ENCODE measurements at places on chromosomes 16 and 17.
A peak's percentile ranks its signal among the peaks of the same experiment; 100 is the strongest.

DNA sequence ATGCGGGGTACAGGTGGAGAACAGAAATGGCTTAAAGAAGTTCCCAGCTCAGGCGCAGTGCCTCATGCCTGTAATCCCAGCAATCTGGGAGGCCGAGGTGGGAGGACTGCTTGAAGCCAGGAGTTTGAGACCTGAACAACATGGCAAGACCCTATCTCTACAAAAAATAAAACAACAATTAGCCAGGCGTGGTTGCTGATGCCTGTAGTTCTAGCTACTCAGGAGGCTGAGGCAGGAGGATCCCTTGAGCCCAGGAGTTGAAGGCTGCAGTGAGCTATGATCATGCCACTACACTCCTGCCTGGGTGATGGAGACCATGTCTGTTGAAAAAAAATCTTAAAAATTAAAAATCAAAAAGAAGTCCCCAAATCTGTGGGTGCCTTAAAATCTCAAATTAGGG is 228.3 kb upstream of the WSB1 start:
- no peak for DNase-seq

DNA sequence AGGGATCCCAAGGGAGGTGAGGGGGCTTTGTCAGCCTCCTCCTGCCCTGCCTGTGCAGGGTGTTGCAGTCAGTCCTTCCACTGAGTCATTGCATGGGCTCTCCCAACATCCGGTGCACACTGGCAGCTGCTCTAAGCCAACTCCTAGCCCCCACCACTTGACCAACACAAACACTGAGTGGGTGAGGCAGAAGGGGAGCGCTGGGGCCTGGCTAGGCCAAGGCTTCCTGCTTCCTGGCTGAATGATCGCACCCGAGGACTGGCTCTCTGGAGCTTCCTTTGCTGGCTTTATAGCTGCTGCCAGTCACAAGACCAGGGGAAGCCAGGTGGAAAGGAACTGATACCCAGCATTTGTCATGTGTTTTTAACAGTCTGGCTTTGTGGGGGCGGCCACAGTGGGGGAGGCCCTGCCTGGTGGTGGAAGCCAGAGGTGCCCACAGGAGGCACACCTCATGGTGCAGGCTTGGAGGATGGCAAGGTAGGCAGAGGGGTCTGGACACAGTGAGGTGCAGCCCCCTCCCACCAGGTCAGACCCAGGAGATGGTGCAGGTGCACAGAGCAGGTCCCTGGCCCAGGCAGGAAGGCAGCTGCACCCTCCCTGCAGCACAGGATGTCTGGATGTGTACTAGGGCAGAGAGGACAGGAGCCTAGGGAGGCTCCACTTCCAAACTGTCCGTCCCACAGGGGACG is 6.8 kb downstream of the MPG start:
- DNase-seq: peak; percentile 84

- DNase-seq: no peak
Measured at GRCh38 chr17:8857919-8858318, 9.6 kb downstream of the PIK3R6 start.

DNA sequence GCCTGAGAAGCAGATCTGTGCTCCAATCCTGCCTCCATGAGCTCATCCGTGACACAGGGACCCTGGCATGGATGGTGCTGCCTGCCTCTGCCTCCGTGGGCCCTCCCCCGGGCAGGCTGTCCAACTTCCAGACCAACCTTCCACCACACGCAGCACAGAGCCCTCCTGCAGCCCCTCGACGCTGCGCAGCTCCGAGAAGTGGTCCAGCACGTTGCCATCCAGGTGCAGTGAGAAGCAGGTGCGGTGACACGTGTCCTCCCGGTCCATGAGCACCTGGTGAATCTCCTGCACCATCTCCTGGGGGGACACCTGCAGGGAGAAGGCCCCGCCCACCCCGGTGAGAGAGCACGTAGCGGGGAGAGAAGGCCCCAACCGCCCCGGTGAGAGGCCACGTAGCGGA is 8.4 kb downstream of the CLUH start:
- DNase-seq: no peak

DNA sequence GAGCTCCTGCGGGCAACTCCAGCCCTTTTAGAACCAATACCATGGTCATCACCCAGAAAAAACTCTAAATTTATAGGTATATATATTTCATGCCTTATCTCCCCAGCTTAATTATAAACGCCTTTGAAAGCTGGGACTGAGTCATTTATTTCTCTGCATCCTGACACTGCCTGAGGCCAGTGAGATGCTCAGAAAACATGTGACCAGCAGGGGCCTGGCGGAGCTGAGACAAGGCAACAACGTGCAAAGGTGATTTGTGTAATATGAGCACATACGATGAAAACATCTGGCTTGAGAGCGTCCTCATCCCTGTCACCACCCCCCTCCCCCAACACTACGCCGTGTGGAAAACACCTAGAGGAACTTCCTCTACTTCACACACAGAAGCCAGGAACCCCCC is 22.7 kb downstream of the NXN start:
- DNase-seq: no peak

GRCh38 chr16:85698935-85699558 is 10.3 kb upstream of the GINS2 start:
- no peak for DNase-seq

- DNase-seq: no peak
Measured at GRCh38 chr16:82452004-82452756, 174.6 kb upstream of the CDH13 start.

DNA sequence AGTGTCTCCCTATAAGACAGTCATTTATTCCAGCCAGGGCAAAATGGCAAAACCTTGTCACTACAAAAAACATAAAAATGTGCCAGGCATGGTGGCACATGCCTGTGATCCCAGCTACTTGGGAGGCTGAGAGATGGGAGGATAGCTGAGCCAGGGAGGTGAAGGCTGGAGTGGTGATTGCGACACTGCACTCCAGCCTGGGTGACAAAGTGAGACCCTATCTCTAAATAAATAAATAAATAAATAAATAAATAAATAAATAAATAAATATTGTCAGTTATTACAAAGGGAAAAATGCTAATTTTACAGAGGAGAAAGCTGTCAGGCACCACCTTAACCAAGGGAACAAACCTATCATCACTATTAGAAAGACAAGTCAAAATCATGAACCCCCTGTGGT is 75.5 kb downstream of the STH start:
- DNase-seq: no peak

DNA sequence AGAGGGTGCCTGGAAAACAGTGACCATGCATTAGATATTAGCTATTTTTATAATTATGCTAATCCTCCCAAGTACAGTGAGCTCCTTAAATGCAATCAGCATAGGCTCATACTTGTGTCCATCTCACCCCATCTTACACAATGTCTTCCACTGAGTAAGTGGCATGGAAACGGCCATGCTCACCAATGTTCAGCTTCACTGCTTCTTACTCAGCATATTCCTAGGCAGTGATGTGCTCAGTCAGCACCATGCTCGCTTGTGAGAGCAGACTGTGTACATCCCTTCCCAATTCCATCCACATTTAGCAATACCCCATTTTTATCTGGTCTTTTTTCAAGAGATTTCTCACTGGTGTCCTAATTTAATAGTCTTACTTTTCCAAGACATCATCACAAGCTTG is 454.8 kb upstream of the SOX9 start:
- no peak for DNase-seq

GRCh38 chr17:11340803-11341202 is 99.8 kb downstream of the SHISA6 start:
- no peak for DNase-seq

- no peak for DNase-seq
Measured at GRCh38 chr17:2068031-2068518, 13.2 kb downstream of the HIC1 start.

DNA sequence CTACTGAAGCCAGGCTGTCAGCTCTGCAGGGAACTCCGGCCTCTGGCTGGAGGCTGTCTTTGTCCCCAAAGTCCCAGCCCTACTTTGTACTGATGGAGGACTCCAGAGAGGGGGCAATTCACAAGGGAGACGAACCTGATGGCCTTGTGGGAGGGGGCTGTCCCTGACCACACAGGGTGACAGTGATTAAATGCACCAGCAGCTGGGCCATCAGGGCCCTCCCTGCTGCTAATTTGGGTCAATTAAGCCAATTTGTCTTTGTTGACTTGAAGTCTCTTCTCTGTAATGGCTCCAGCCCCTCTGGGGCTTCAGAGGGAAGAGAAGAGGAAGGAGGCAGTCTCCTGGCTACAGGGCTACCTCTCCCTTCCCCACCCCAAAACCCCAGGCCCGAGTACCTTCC is 22.0 kb downstream of the TMEM132E start:
- no peak for DNase-seq

DNA sequence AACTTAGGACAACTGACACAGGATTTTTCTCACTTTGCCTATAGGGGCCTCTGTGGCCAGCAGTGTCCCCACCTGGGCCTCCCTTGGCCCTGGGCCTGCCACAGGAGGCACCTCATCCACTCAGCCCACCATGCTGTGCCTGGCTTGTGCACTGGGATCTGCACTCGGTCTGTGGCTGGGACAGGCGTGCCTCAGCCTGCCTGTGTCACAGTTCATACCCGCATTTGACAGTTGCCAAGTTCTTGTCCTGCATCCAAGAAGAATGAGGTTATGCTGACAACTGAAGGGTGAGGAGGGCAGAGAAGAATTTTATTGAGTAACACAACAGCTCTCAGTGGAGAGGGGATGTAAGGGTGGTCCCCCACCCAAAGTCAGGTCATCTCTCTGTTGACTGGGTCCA is 36.0 kb downstream of the ZFP90 start:
- DNase-seq: no peak
